ENCODE measurements at places on chromosomes 4 and X. TPM values are rescaled to one million over a fixed set of nuclear protein-coding genes. Genes with fewer than 3 reads are reported as not detected.
A peak's percentile ranks its signal among the peaks of the same experiment; 100 is the strongest.

Gene PPP1R3F
- total RNA-seq, result 1.9 TPM

Gene GSX2
- total RNA-seq, result not detected

Gene TAB3
- total RNA-seq, result 22.2 TPM

Gene CSAG3
- not detected for total RNA-seq

Gene TTC29
- total RNA-seq, result not detected

- no peak for DNase-seq
Measured at GRCh38 chrX:37753384-37753783, 26.5 kb upstream of the CYBB start.

GRCh38 chrX:45907786-45908185 is 637.4 kb downstream of the ZNF674 start:
- DNase-seq, result no peak

GRCh38 chr4:90025248-90025647 is 101.9 kb upstream of the CCSER1 start:
- no peak for DNase-seq

GRCh38 chr4:162015090-162015489 is 148.7 kb downstream of the FSTL5 start:
- DNase-seq, result no peak

- no peak for DNase-seq
Measured at GRCh38 chr4:26213317-26213716, 107.5 kb upstream of the RBPJ start.

DNA sequence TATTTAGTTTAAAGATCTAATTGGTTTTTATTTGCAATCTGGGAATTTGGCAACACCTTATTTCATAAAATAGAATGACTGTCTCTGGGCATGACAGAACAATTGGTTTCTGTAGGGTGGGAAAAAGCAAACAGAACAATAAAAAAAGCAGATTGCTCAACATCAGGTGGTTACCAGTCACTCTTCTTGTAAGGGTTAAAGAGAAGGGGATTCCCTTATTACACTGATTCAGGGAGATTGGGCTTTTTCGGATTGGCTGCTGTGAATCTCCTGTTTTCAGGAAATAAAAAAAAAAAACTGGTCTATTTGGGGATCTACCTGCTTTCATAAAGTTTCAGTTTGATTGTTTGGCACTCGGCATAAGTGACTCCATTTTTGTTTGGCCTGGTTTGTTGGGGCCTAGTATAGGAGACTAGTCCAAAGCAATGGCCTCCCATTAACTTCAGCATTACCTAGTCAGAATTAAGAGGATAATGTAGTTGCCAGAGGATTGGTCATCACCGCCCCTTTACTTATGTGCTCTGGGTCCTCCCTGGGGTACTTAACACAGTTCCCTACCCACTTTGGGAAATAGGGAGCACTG is 380.5 kb downstream of the IDS start:
- no peak for DNase-seq

GRCh38 chrX:44261286-44261685 is 82.2 kb downstream of the EFHC2 start:
- DNase-seq, result no peak

DNA sequence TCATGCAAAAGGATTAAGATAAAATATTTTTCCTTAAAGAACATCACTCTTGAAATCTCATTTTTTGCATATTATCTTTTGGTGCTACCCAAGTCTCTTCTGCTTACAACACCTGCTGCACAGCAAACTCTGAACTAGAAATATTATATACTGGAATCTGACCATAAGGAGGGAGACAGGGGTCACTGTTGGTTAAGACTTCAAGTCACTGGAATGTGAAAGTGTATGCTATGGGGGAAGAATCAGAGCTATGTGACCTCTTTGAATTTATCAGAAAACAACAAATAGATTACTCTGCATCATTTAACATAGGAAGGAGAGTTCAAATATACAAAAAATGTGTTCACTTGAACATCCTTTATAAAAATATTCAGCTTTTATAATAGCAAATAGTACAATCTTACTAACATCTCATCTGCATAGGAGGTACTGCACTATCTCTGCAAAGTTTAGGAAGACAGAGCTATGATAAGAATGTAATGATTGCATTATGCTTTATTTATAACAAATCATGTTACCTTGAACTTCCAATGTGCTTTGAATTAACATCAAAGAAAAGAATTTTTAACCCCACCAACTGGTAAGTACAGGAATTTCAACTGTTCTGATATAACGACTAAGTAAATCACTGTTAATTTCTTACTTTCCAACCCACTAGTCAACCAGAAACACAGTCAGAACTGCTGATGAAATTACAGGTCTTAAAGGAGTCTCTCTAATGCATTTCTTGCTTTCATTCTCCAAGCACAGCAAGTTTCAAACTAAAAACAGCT is 69.8 kb downstream of the ZNF827 start:
- DNase-seq, result no peak

- no peak for DNase-seq
Measured at GRCh38 chr4:80259012-80259411, 7.5 kb upstream of the FGF5 start.

- no peak for DNase-seq
Measured at GRCh38 chr4:4501679-4502078, 40.2 kb downstream of the STX18 start.

DNA sequence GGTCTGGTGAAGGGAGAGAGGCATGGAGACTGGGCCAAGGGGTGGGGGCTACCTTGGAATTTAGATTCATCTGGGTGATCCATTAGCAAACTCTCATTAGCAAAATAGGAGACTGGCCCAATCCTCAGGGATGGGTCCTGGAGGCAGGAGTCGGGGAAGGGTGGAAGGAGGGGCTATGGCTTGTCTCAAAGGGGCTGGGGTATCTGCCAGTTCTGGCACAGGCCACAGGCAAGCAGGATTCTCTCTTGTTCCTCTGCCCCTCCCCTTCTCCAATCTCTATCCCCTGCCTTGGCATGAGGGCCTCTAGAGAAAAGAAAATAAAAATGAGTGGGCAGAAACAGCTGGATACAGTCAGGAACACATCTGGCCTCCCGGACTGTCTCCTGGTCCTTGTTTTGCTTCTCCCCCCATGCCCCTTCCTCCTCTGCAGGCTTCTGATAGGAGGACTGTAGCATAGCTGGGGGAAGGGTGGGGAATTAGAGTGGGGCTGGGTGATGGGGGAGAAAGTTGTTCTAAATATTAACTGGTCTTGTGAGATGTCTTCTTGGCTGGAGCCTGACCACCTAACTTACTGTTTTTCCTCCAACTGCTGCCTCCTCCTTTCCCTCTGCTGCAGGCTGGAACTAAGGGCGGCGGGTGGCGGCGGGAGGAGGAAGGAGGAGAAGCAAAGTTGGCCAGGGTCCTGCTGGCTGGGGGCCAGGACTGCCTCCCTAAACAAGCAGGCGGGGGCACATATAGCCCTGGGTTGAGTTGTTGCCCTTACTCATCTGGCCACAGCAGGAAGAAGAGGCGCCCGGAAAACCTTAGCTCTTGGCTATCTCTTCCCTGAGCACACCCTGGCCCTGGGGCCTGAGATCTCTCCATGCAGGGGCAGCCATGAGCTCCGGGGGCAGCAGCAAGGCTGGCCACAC is 53.3 kb upstream of the LAS1L start:
- peak; percentile 90 for DNase-seq

DNA sequence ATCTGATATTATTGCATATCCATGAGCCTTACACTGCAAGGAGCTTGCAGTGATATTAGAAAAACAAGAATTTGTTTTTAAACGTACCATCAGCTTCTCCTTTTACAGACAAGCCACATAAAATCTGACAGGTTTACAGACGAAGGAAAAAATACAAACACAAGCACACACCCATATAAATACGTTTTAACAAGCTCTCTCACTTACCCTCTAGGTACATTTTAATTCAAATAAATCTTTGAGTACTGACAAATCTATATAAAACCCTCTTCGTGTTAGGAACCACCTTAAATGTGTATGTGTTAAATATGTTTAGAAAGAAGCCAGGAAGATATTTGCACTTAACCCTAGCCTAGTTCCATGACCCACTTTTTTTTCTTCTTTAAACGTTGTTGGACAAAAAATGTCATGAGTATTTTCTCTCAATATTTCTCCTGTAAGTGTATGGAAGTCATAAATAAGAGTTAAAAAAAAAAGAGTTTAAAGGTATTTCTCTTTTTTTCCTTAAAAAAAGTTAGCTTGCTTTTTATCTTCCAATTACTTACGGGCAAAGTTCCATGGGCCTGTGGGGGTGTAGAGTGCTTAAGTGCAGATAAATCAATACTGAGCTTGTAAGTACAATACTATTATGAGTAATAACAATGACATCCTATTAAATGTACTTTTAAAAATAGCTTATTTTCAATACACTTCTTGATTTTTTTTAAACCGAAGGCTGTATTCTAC is 1.5 kb downstream of the ARAP2 start:
- no peak for DNase-seq

- DNase-seq, result no peak
Measured at GRCh38 chrX:19168609-19169008, 46.3 kb upstream of the ADGRG2 start.

DNA sequence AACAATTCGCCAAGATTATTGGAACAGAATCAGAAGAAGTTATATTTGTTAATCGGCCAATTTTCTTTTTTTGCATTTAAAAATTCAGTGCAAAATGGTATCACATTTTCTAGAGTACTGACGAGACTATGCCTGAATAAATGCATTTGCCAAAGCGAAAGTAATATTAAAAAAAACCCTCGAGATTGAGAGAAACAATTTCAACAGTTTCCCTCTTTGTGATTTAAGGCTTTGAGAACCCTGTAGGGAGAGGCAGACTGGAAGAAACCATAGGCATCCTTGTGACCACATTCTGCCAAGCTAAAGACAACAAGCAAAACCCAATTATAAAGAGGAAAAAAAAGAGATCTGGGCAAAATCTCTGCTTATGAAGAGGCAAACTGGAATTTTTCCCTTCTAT is 218.1 kb upstream of the GK2 start:
- no peak for DNase-seq

GRCh38 chr4:94595880-94596483 is 144.2 kb downstream of the PDLIM5 start:
- no peak for DNase-seq

- DNase-seq, result no peak
Measured at GRCh38 chr4:23163647-23164436, 471.1 kb downstream of the GBA3 start.

Data from colonic mucosa (tissue), 4 donors.